SJSA1 (cell line): ENCODE measurements at places on chromosomes 1 and 21. TPM values are rescaled to one million over a fixed set of nuclear protein-coding genes. Genes with fewer than 3 reads are reported as not detected.

The GBP6 gene
- total RNA-seq = not detected in 2 replicates

The OR6N1 gene
- total RNA-seq = not detected in 2 replicates

The NEK7 gene
- 136 and 138 TPM in 2 replicates for total RNA-seq

The FCRL4 gene
- not detected in 2 replicates for total RNA-seq

The TSPEAR gene
- not detected in 2 replicates for total RNA-seq

The ROR1 gene
- total RNA-seq = 14.8 and 19.7 TPM in 2 replicates

The MRPS15 gene
- total RNA-seq = 63.1 and 95.8 TPM in 2 replicates

The SLFNL1 gene
- total RNA-seq = 0.03 TPM in 1 of 2 replicates, not detected in the other

The ANGPTL1 gene
- 0.13 TPM in 1 of 2 replicates, not detected in the other for total RNA-seq

The FCRL5 gene
- not detected in 2 replicates for total RNA-seq

The ST3GAL3 gene
- total RNA-seq = 18.7 and 25.0 TPM in 2 replicates

The WARS2 gene
- 17.6 and 18.9 TPM in 2 replicates for total RNA-seq

The BMP8B gene
- 0.08 TPM in 1 of 2 replicates, not detected in the other for total RNA-seq

The PROK1 gene
- not detected in 2 replicates for total RNA-seq

The DISC1 gene
- total RNA-seq = 3.3 and 3.8 TPM in 2 replicates

The CBR1 gene
- 105 and 169 TPM in 2 replicates for total RNA-seq

DNA sequence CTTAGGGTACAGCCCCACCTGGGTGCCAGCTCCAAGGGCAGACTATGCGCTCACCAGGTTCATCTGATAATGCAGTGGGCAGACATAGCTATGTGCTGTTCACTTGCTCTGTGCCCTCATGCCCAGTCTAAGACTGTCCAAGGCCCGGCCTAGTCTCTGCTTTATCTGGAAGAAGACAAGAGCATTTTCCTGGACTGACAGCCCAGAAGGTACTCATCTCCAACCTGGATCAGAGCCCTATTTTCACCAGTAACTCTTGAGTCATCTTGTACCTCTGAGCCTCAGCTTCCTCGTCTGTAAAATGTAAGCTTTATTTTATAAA is 28.5 kb upstream of the LRRC8C start:
- DNase-seq = no peak
- no peak overlapping the region for H3K27ac ChIP-seq
- H3K4me1 ChIP-seq = peaks cover 34% of the 10 kb centered on the region
- H3K27me3 ChIP-seq = no peaks in the 10 kb centered on the region

DNA sequence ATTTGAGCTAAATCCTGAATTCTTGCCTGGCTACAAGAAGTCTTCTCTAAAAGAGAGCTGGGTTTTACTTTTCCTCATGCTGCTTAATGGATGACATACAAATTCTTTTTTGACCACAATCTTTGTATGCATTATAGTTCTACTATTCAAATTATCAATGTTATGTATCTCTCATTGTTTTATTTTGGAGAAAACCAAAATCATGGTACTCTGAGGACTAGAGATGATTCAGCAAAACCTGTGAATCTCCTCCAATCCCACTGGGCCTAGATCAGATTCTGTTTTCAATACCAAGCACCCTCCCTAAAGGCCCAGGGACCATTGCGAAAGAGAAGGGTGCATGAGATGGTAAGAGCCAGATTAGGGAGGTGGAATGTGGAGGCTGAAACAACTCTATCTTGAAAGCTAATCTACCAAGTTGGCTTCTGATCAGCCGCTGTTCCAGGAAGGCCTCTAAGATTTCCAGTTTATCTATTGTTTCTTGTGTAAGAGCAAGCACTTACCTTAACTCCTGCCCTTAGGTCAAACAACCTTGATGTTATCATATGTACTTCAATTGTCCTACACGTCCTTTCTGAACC is 547.2 kb downstream of the PLPP3 start:
- no peak overlapping the region for H3K27ac ChIP-seq
- no peaks in the 10 kb centered on the region for H3K4me1 ChIP-seq
- H3K36me3 ChIP-seq = no peaks in the 10 kb centered on the region
- H3K4me3 ChIP-seq = no peak overlapping the region

DNA sequence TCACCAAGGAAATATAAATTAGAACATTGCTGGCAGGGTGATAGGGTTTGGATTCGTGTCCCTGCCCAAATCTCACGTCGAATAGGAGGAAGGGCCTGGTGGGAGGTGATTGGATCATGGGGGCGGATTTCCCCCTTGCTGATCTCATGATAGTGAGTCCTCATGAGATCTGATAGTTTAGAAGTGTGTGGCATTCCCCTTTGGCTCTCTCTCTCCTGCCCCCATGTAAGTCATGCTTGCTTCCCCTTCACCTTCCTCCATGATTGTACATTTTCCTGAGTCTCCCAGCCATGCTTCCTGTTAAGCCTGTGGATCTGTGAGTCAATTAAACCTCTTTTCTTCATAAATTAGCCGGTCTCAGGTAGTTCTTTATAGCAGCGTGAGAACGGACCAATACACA is 60.6 kb downstream of the VPS26C start:
- H3K36me3 ChIP-seq = peaks cover 28% of the 10 kb centered on the region
- H3K27me3 ChIP-seq = no peaks in the 10 kb centered on the region
- no peak for DNase-seq

GRCh38 chr1:178940068-178940765 is 69.3 kb upstream of the ANGPTL1 start:
- H3K4me1 ChIP-seq = peaks cover 5% of the 10 kb centered on the region; the same call in 1 of the 2 replicates
- H3K27ac ChIP-seq = no peak overlapping the region
- no peaks in the 10 kb centered on the region for H3K27me3 ChIP-seq
- no peak for DNase-seq

GRCh38 chr1:22044690-22045420 is 7.7 kb upstream of the CDC42 start:
- no peaks in the 10 kb centered on the region for H3K27me3 ChIP-seq
- no peak overlapping the region for H3K27ac ChIP-seq
- no peak overlapping the region for H3K4me3 ChIP-seq
- H3K36me3 ChIP-seq = no peaks in the 10 kb centered on the region

- no peak overlapping the region for H3K27ac ChIP-seq
- no peaks in the 10 kb centered on the region; the same call in 1 of the 2 replicates for H3K27me3 ChIP-seq
- H3K36me3 ChIP-seq = no peaks in the 10 kb centered on the region
- H3K4me3 ChIP-seq = no peak overlapping the region
Observed at GRCh38 chr1:151516031-151516511, 4.9 kb downstream of the CGN start.

DNA sequence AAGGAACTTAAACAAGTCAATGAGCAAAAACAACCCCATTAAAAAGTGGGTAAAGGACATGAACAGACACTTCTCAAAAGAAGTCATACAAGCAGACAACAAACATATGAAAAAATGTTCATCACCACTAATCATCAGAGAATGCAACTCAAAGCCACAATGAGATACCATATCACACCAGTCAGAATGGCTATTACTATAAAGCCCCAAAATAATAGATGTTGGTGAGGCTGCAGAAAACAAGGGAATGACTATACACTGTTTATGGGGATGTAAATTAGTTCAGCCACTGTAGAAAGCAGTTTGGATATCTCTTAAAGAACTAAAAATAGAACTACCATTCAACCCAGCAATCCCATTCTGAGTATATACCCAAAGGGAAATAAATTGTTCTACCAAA is 51.2 kb downstream of the MRPL39 start:
- H3K27me3 ChIP-seq = no peaks in the 10 kb centered on the region
- no peak overlapping the region for H3K27ac ChIP-seq
- no peak overlapping the region for H3K4me3 ChIP-seq
- no peaks in the 10 kb centered on the region; the same call in 1 of the 2 replicates for H3K4me1 ChIP-seq
- DNase-seq = no peak

DNA sequence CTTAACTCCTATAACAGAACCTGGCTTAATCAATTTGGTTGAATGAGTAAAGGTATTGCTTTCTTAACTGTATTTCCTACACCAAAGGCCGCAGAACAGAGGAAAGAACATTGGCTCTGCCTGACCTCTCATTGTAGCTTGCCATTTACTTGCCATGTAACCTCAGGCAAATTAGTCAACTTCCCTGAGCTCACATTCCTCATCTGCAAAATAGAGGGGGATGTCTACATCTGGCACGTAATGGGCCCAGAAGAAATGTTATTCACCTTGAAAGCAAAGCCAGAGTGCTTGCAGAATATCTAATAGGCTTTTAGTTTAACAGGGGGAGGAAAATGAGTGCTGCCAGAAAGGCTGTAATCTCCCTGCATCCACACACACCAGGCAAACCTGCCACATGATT is 44.3 kb downstream of the LAMC2 start:
- H3K36me3 ChIP-seq = no peaks in the 10 kb centered on the region
- no peak overlapping the region for H3K4me3 ChIP-seq
- H3K27ac ChIP-seq = no peak overlapping the region
- no peaks in the 10 kb centered on the region for H3K27me3 ChIP-seq
- H3K4me1 ChIP-seq = peaks cover 14% of the 10 kb centered on the region
- DNase-seq = no peak

DNA sequence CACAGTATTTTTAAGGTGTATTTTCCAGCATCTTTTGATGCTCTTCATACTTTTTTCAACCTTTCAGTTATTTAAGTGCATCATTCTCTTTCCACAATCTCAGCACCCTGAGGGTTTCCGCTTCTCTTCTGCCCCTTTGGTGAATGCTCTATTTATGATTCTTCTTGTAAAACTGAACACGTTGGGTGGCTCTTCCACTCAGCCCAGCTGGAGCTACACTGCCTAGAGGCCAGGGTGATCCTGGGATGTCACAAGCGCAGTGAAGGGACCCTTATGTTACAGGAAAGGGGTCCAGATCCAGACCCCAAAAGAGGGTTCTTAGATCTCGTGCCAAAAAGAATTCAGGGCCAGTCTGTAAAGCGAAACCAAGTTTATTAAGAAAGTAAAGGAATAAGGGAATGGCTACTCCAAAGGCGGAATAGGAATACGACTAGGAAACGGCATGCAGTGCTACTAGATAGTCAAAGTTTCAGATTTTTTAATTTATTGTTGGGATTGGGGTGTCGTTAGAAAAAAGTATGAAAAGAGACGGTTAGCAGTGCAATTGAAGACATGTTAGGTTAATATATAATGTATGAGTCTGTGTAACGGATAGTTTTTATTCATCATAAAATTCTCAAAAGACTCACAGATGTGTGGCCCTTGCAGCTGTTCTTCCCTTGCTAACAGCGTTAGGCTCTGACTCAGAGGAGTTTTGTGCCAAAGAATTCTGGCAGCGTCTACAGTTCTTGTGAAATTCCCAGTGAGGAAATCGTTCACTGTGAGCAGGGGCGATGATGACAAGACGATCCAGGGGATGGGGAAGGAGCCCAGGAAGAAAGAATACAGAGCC is 14.4 kb upstream of the ERVH48-1 start:
- no peaks in the 10 kb centered on the region for H3K27me3 ChIP-seq
- DNase-seq = peak; percentile 54
- H3K4me3 ChIP-seq = no peak overlapping the region
- H3K27ac ChIP-seq = no peak overlapping the region

GRCh38 chr1:219174460-219175211 is 958 bp downstream of the LYPLAL1 start:
- peak overlapping the region; percentile 59 for H3K27ac ChIP-seq
- H3K4me1 ChIP-seq = peaks cover 13% of the 10 kb centered on the region

DNA sequence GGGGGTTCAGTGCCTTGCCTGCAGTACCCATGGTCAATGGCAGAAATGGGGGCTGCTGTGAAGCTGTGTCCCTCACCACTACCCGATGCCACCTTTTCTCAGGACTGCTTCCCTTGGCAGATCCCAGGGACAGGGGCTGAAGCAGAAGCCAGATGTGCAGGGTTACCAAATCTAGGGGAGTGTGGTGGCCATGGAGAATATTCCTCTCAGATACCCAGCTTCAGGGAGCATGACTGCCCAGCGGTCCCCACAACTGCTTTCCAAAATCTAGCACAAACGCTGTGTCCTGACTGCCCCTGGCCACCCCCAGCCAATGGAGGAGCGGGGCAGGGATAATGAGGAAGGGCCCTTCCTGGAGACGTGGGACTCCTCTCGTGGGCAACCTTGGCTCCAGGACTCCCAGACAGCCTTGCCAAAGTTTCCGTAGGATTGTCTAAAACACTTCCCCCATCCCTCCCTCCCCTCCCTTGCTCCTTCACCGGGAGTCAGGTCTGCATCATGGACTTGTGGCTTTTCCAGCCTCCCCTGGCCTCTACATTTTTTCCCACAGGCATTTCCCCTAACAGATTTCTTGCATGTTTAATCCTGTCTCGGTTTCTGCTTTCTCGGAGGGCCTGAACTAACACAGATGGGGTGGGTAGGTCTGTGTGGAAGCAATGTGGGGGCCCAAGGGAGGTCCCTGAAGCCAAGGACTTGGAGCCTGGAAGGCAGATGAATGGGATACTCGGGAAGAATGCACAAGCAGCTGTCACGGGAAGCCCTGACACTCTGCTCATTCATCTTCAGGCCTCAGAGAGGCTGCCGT is 80.5 kb downstream of the OMA1 start:
- no peaks in the 10 kb centered on the region for H3K4me1 ChIP-seq
- no peak overlapping the region for H3K4me3 ChIP-seq
- no peak overlapping the region for H3K27ac ChIP-seq
- no peaks in the 10 kb centered on the region for H3K27me3 ChIP-seq
- no peaks in the 10 kb centered on the region for H3K36me3 ChIP-seq

- H3K36me3 ChIP-seq = no peaks in the 10 kb centered on the region
- DNase-seq = no peak
- no peaks in the 10 kb centered on the region for H3K4me1 ChIP-seq
- H3K4me3 ChIP-seq = no peak overlapping the region
- H3K27me3 ChIP-seq = no peaks in the 10 kb centered on the region
Observed at GRCh38 chr21:45932922-45933502, 48.6 kb upstream of the COL6A1 start.

- no peak for DNase-seq
Observed at GRCh38 chr1:182189535-182190066, 128.1 kb upstream of the ZNF648 start.

DNA sequence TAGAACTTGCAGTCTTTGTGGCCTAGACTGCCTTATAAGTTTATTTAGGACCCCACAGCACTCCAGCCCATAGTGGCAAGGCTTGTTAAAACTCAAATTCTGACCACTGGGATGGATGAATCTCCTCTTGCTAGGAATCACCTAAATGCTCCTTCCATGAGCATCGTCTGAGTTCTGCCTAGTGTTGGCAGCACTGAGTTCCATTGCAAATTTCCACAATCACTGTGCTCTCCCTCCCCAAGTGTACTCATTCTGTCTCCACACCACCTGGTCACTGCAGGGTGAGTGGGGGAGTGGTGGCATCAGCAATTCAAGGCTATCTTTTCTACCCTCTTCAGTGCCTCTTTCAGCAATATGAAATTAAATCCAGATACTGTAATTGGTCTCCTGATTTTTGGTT is 46.7 kb upstream of the PTBP2 start:
- no peak overlapping the region for H3K4me3 ChIP-seq
- H3K27ac ChIP-seq = no peak overlapping the region
- DNase-seq = no peak

- no peaks in the 10 kb centered on the region for H3K27me3 ChIP-seq
- no peaks in the 10 kb centered on the region for H3K4me1 ChIP-seq
- DNase-seq = no peak
- H3K36me3 ChIP-seq = no peaks in the 10 kb centered on the region
- H3K27ac ChIP-seq = no peak overlapping the region
Observed at GRCh38 chr1:76218888-76219287, 144.3 kb downstream of the ST6GALNAC3 start.
